ENCODE measurements at places on chromosomes 13 and 19. TPM values are rescaled to one million over a fixed set of nuclear protein-coding genes. Genes with fewer than 3 reads are reported as not detected.

DNA sequence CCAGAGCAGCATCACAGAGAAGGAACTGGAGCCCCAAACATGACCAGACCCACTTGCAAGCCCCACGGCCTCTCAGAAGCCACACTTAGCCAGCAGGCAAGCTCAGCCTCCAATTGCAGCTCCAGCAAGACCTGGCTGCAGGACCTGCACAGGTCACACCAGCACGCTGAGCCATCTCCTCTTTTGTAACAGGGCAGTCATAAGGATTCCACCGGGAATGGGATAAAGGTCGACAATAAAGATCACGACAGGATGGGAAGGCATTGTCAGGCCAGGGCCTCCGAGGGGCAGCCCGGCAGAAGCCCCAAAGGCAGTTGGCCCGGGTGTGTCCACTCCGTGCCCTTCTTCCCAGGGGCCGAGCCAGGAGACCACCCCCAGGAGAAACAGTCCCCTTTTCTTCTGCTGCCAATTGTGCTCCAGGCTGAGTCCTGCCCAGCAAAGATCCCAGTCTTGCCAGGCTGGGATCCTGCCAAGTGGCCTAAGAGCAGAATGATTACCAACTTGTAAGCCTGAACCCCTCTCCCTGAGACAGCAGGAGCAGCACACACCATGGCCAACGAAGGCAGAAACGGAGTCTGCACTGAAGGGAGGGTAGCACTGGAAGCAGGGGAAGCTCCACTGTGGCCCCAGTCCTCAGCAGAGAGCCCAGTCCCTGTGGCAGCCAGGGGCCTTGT is 12.5 kb downstream of the PEPD start:
- no peak for DNase-seq

- DNase-seq, result no peak
These were observed 605 bp downstream of the CAPNS1 start for GRCh38 chr19:36140304-36141038.

Gene TMEM38A
- 8.4 TPM for total RNA-seq

DNA sequence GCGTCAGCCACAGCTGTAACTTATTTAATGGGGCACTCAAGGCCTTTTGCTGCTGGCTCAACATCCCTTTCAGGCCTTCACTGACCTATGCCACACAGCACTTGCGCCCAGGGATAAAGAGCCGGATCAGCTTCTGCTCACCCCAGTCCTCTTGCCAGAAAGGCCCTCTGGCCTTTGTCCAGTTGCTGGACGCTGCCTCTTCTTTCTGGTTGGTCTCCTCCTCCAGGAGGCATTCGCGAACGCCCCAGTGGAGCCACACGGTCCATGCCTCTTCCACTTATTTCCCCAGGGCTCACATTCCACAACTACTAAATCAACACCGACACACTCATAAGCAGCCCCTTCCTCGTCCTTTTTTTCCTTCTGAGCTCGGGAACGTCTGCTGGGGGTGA is 3.7 kb upstream of the ZNF329 start:
- no peak for DNase-seq

DNA sequence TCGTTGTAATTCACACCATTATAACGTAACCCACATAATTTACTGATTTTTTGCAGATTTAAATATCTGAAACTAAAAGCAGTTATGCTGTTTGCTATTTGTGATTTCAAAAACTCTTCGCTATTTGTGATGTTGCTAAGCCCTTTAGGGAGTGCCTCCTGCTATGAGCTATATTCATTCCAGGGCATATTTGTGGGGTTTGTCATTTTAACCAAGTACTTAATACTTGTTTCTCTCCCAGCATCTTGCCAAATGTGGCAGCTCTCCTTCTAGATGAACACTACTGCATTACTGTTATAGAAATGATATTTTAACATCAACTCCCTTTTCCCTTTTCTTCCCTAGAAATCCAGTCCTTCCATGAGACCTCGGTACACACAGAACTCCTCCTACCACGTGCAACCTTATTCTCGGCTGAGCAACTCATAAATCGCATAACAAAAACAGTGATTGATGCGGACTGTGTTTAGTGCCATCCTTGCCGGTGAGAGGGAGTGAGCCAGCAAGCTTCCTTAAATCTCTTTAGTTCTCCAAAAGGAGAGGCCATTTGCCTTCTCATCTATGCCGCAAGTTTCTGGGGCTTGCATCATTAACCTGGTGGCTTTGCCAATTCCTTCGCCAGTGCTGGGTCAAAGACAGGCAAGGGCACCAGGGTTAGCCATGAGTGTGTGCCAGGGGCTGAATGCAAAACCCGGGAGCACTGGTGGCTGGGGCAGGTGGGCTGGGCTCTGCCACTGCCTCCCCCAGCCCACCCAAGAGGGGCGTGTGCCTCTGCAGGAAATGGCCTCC is 33.4 kb downstream of the RFX2 start:
- DNase-seq, result no peak

DNA sequence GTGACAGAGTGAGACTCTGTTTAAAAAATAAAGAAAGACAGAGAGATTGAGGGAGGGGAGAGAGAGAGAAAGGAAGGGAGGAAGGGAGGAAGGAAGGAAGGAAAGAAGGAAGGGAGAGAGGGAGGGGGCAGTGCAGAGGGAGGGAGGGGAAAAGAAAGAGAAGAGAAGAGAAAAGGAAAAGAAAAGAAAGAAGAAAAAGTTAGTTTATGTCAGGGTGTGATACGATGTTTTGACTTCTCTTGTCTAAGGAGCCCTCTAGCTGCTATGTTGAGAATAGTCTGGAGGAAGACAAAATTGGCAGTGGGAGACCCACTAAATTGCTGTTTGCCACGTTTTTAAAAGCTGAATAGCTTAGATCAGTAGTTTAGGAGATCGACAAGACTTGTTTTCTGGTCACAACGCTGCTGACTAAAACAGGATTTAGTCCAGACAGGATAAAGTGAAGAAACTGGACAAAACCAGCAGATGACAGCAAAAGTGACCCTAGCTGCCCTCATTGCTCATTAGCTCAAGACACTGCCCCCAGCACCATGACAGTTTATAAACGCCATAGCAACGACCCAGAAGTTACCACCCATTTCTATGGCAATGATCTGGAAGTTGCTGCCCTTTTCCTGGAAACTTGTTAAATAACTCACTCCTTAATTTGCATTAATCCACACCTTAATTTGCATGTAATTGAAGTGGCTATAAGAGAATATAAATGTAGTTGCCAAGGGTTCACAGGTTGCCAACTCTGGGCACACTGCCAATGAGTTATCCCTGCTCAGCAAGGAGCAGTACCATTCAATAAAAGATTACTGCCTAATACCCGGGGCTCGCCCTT is 11.1 kb downstream of the TEX101 start:
- no peak for DNase-seq

DNA sequence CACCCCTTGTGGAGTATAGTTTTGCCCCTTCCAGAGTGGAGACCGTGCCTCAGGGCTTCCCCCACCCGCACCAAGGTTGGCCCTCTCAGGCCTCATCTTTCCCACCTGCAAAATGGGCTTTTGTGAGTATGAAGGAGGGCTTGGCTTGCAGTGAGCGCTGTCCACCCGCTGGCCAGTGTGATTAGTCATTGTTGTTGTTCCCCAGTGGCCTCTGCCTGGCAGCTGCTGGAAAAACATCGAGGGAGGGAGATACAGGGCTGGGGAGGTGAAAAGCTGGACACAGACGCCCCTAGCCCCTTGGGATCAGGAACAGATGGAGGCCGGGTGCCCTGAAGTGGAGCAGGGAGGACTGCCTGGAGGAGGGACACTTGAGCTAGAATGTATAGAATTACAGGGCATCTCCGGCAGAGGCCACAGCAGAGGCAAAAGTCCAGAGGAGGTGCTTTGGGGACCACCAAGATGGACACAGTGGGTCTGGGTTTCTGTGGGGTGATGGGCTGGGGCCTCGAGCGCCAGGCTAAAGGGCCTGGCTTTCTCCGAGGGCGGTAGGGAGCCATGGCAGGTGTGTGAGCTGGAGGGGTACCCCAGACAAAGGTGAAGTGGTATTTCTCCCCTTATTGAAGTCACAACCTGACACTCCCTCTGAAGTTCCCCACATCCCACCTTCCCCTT is 3.9 kb upstream of the IL12RB1 start:
- no peak for DNase-seq

DNA sequence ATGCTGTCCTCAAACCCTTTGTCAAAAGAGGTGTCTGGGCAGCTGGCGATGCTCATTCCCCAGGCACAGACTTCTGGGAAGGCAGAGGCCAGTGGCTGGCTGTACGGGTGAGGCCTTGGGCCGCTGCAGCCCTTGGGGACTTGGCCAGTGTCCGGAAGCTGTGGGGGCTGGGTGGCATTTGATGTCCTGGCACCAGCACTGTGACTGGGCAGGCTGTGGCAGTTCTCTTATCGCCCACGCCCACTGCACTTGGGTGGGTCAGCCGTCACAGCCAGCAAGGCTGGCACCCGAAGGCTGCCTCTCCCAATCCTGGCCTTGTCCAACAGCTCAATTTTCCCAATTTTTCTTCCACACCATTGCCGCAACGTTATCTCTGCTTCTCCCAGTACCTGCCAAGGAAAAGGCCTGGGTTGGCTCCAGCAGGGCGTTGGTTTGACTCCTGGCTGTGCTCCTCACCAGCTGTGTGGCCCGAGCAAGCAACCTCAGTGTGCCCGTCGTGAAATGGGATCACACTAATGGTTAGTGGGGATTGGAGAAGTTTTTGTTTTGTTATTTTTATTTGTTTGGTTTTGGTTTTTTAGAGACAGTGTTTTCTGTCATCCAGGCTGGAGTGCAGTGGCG is 12.7 kb upstream of the SLC44A2 start:
- DNase-seq, result no peak

Gene GDF15
- total RNA-seq, result 335 TPM

DNA sequence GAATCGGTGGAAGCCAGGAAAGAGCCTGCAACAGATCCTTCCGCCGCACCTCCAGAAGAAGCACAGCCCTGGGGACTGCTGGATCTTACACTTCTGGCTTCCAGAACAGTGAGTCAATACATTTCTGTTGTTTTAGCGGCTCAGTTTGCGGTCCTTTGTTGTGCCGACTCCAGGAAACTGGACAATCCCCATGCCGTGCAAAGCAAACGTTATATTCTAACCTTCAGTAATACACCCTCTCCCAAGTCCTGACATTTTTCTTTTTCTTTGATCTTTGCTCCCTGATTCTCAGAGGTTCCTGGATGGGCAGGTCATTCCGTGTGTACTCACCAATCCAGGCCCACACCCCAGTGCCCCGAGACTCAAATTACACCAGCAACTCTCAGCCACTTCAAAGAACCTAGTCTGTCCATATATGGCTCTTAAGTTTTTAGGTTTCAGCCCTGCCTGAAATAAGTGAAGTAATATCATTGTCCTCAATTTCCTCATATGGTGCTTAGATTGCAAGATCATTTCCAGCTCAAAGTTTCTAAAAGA is 387.1 kb upstream of the SGCG start:
- no peak for DNase-seq

Gene ZNF653
- total RNA-seq, result 10.4 TPM

Gene CLDND2
- total RNA-seq, result 0.95 TPM

DNA sequence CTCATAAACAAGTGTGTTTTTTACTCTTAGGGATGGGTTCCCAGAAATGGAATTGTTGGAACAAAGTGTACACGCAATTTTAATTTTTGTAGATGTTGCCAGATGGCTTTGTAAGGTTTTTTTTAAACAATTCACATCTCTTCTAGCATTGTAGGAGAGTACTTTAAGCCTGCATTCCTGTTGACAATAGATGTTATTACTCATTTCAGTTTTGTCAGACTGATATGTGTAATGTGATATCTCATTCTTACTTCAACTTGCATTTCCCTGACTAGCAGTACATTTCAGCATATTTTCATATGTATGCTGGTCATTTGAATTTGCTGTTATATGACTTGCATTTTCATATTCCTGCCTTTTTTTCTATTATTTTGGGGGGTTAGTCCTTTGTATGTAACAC is 186.6 kb upstream of the SLITRK6 start:
- DNase-seq, result no peak

Gene KCNN1
- 0.90 TPM for total RNA-seq

- no peak for DNase-seq
These were observed 90.1 kb downstream of the ERCC5 start for GRCh38 chr13:102935896-102936321.

- no peak for DNase-seq
These were observed 8.4 kb upstream of the ECH1 start for GRCh38 chr19:38839816-38840582.

DNA sequence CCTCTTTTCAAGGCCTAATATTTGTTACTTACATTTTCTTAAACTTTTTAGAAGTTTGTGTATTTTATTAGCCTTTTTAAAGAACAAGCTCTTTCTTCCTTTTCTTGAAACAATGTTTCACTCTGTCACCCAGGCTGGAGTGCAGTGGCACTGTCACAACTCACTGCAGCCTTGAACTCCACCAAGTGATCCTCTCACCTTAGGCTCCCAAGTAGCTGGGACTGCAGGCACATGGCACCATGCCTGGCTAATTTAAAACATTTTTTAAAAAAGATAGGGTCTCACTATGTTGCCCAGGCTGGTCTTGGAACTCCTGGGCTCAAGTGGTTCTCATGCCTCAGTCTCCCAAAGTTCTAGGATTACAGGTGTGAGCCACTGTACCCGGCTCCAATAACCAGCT is 192.2 kb upstream of the SPRY2 start:
- DNase-seq, result no peak

Gene OVOL3
- 0.44 TPM for total RNA-seq

Gene TCF3
- total RNA-seq, result 175 TPM

All from Panc1 (cell line).